ENCODE measurements at places on chromosomes 7 and 10.

DNA sequence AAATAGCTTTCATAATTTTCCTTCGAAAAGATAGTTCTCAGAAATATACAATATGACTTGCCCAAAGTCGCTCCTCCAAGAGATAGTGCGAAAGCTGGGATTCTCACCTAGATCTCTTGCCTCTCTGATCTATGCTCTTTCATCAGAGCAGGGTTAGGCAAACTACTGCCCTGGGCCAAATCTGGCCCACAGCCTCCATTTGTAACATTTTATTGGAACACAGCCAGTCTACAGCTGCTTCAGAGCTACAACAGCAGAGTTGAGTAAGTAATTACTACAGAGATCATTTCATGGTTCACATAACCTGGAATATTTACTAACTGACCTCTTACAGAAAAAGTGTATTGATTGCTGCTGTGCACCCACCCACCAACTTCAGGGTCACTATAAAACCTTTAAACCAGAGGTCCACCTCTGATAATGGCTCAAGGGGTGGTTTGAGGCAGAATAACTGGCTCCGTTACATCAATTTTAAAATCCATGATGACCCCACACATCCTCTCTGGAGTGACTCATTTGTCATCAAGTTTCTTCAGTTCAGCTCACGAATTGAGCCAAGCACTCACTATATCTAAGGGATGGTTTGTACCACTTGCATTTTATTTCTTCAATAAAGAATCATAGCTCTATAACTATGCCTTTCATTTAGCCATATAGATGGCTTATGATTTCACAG, 1019.0 kb downstream of the XPNPEP1 start:
- no peak for DNase-seq

- no peak for DNase-seq
These were observed 15.4 kb upstream of the VDAC2 start for GRCh38 chr10:75195035-75195763.

GRCh38 chr7:100367676-100368613, 5.3 kb upstream of the PILRA start:
- no peak for DNase-seq

DNA sequence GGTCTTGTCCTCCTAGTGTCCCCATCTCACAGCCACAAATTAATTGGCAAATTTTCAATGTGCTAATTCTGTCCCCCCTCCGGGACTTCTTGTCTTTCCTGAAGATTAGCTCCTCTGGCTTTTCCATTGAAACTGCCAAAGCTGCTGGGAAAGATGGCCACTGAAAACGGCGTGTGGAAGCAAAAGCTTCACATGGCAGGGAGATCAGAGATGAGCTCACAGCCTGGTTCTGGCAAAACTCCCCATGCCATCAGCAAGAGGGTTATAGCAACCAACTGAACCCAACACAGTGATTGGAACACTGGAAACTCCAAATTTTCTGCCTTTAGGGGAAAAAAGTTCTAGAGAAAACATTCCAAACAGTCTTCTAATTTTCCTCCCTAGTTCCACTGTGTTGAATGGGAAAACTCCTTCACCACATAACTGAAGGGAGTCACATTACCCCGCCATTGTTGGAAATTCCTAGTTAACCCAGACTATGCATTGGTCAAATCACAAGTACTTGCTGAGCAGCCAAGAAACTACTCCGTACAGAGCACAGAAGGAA, 37.0 kb downstream of the NRAP start:
- DNase-seq = no peak
